Substantia nigra (tissue), 51 donors: ENCODE measurements at places on chromosomes 12 and 14.

- DNase-seq: peak; percentile 71
Measured at GRCh38 chr12:57175428-57176138, 28.2 kb upstream of the LRP1-AS start.

GRCh38 chr12:57072661-57073060 lies 5.9 kb downstream of the NEMP1 start:
- no peak for DNase-seq

GRCh38 chr14:67541448-67542387 lies 8.6 kb downstream of the PLEKHH1 start:
- no peak for DNase-seq

DNA sequence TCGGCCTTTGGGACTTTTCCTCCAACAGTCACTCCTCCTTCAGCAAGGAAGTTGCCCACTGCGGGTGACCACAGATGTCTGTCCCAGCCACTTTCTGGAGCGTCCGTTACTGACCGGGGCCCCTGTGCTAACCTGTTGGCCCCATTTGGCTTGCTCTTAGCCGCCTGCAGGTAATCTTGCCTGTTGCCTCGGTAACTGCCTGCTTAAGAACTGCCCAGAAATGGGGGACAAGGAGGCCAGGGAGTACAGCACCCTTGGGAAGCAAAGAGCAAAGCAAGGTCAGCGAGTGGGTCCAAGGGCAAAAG lies 338.8 kb upstream of the SFSWAP start:
- DNase-seq: no peak

- DNase-seq: no peak
Measured at GRCh38 chr14:94615823-94616570, 3.8 kb downstream of the SERPINA3 start.

DNA sequence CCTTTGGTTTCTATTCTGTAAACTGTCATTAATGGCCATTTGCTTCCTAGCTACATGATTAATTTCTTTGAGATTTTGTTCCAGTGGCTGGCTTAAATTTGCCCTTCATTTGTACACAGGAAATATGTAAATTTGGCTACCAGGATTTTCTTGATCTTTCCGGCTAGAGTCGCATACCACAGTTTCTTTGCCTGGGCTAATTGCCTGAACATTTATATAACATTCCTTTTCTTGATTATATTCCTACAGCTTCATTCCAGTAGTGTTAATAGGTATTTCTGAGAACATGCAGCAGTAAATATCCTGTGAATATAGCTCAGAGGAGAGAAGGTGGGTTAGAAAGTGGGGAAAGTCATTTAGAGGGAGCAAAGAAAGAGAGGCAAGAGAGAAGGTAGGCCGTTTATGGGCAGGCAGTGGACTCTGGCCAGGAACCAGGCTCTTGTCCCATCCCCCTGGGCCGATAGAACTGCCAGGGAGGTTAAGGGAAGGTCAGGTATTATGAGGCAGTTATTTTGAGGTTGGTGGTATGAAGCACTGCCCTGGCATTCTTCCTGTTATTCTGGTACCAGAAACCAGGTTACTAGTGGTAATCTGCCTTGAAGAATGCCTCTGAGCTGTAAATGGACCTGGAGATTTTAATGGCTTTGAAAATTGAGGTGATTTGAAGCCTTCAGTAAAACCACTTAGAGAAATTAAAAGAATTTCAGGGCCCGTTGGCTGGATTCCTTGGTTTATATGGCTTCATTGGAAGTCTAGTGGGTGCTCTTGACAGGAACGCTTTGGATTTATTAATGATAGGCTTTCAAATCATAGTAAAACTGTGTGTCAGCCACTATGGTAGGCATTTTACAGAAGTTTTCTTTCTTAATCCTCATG lies 4.4 kb downstream of the RNF10 start:
- DNase-seq: no peak

DNA sequence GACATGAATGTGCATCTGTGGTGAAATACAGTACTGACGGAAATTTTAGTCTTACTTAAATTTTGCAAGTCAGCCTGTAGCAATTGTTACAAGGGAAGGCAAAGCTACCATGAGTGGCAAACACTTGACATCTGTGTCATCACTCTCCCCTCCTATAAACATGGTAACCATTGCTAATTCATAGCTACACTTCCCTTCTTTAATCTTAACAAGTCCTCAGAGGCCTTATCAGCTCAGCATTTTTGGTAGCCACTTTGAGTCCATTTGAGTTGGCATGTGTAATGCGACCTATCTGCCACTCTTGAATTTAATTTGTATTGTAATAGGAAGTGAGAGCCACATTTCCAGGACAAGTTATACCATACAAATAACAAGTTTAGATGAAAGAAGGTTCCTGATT lies 218.1 kb downstream of the RMST start:
- no peak for DNase-seq

DNA sequence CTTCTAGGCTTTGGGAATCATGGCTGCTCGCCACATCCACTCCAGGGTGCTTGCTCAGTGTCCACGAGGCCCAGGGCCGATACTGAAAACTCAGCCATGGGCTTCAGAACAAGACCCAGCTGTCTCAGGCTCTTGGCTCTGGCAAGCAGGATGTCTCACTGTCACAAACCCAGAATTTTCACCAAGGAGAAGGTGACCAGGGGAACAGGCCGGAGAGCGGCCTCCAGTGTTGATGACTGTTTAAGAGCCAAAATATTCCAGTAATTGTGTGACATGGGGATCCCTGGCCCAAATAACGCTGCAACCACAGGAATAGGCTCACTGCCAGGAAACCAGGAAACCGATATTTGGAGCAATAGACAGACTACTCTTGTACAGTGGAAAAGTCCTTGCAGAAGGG lies 9.8 kb upstream of the SERPINA5 start:
- DNase-seq: peak; percentile 26
